ENCODE measurements at places on chromosomes 2 and 18.

DNA sequence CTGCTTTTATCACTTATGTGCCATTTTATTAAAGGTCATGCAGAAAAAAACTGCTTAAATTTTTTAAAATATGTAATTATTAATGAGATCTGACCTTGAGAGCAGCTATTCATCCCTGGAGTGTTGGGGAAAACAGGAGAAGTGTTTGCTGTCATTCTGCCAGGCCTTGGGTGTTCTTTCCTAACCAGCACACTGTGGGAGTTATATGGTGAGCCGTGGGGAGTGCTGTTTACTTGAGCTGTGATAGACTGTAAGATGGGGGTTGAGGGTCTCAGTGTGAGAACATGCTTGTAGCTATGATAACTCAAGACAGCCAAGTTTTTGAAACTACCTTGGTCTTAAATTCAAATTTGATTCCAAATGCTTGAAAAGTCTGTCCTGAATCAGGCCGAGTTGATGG lies 101.3 kb upstream of the ARHGAP28 start:
- no peak for DNase-seq

DNA sequence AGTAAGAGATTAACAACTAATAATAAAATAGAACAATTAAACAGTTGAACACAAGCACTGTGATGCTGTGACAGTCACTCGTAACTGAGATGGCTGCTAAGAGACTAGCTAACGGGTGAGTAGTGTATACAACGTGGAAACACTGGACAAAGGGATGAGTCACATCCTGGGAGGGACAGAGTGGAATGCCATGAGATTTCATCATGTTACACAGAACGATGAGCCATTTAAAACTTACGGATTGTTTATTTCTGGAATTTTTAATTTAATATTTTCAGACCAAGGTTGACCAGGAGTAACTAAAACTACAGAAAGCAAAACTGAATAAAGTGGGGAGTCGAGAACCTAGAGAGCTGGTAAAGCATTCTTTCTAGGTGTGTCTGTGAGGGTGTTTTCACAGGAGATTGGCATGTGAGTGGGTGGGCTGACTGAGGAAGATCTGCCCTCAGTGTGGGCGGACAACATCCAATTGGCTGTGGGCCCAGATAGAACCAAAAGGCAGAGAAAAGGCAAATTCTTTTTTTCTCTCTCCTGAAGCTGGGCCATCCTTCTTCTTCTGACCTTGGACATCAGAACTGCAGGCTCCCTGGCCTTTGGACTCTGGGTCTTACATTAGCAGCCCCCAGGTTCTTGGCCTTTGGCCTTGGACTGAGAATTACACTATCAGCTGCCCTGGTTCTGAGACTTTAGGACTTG lies 14.6 kb downstream of the TMSB10 start:
- no peak for DNase-seq

- DNase-seq = no peak
These were observed 3.1 kb upstream of the GALNT1 start for GRCh38 chr18:35578481-35578880.

- DNase-seq = no peak
These were observed 171.0 kb downstream of the AFF3 start for GRCh38 chr2:99971326-99971900.

GRCh38 chr2:181312515-181312927 lies 144.7 kb upstream of the ITGA4 start:
- peak; percentile 17 for DNase-seq

- peak; percentile 11 for DNase-seq
These were observed 1.1 kb downstream of the TMEM18 start for GRCh38 chr2:675982-676646.

DNA sequence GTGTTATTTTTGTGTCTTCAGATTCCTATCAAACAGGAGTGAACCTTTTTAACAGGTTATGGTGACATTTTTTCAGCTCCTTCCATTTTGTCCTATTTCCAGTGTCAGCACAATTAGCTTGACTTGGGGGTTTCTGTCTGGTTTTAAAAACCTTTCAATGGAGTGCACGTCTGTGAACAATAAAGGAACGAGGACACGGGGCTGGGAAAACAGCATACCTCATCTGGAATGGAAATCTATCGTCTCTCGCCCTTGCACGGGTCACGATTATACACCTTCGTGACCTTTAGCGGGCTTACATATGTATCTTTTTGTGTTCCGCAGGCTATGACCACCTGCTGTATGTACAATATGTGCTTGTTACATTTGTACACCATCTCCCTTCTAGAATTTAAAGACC lies 2.3 kb upstream of the ZNF532 start:
- DNase-seq = no peak

- DNase-seq = no peak
These were observed 15.2 kb downstream of the SMAD2 start for GRCh38 chr18:47915229-47915628.

GRCh38 chr18:48548011-48548771 lies 9.4 kb downstream of the CTIF start:
- DNase-seq = no peak

DNA sequence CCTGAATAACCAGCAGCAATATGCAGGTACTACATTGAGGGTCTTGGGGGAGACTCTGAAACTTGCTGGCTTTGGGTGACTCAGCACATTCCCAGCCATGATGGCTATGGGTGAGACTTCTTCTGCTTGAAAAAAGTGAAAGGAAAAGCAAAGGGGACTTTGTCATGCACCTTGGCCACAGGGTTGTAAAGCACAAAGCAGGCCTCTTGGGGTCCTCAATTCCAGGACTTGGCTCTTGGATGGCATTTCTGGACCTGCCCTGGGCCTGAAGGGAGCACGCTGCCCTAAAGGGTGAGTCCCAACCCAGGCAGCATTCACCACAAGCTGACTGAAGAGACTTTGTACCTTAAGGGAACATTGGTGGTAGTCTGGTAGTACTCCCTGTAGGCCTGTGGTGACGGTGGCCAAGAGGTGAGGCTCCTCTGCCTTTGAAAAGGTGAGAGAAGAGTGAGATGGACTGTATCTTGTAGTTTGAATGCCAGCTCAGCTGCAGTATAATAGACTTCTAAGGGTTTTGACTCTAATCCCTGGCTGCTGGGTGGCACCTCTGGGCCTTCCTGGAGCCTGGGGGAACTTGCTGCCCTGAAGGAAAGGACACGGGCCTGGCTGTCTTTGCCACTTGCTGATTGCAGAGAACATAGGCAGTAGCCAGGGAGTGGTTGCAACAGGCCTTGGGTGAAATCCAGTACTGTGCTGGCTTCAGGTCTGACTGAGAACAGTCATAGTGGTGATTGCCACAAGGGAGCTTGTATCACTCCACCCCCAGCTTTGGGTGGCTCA lies 36.5 kb upstream of the CYTIP start:
- peak; percentile 47 for DNase-seq

- no peak for DNase-seq
These were observed at the start of gene HOXD8 for GRCh38 chr2:176128982-176129796. Gene HOXD8 (plus strand): TSS chr2:176129705. CDS start chr2:176130367, 662 bp downstream.

- no peak for DNase-seq
These were observed 178.4 kb upstream of the COL3A1 start for GRCh38 chr2:188795762-188796161.

GRCh38 chr2:59930430-59930829 lies 623.0 kb downstream of the BCL11A start:
- DNase-seq = no peak

- DNase-seq = no peak
These were observed 3.0 kb upstream of the GCG start for GRCh38 chr2:162155093-162155492.

DNA sequence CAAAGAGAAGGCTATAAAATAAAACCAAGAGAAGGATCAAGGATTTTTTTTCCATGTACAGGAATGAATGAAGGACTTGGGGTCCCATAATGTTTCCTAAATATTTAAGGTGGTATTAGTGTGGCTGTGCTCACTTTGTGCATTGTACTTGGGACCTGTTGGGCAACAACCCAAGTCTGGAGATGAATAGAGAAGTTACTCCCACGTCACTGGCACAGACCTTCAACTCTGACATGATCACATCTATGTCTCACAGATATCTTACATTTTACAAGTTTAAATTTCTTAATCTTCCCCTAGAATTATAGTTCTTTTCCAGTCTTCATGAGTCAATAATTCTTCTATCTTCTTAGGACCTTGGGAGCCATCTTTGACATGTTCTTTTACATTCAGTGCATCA lies 133.4 kb downstream of the PLCL1 start:
- DNase-seq = no peak

DNA sequence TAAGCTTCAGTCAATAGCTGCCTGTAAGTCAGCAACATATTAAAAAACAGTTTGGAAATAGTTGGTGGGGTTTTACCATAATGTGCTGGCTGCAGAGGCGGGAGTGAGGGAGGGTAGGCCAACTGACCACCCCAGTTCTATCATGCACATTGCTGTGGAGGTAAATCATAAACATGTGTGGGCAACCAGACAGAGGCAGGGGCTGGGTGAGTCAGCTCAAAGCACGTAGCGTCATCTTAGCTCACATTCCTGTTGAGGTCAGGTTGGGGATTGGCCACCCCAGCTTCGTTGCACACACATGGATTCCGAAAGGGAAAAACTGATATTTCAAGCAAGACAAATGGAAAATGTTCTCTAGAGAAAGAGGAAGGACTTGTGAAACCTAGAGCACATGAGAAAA lies 19.5 kb downstream of the GPR45 start:
- DNase-seq = no peak

- DNase-seq = peak; percentile 26
These were observed 34.9 kb upstream of the ATP8B1 start for GRCh38 chr18:57837917-57838548.

DNA sequence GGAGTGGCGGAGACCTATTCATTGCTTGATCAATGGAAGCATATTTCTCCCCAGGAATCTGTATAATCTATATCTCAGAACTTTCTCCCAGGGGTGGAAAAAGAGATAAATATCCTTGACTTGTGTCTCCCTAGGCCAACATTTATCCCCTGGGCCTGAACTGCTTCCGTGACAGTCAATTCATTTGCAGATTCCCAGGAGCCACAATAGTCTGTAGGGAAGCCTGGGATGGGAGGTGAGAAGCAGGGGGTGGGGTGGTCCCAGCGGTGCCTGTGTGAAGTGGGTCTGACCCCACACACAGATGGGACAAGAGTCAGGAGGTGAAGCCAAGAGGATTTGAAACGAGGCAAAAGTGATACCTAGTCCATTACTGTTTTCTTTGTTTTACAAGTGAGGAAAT lies 166.8 kb downstream of the DPP10 start:
- DNase-seq = no peak

Data from stimulated activated CD4-positive, alpha-beta T cell treated with anti-CD3 and anti-CD28 coated beads, Interleukin-12 subunit alpha, Interleukin-12 subunit beta, amount 100 ng/mL, for 24 hours (primary cell).